ENCODE measurements at places on chromosomes 4 and X.

DNA sequence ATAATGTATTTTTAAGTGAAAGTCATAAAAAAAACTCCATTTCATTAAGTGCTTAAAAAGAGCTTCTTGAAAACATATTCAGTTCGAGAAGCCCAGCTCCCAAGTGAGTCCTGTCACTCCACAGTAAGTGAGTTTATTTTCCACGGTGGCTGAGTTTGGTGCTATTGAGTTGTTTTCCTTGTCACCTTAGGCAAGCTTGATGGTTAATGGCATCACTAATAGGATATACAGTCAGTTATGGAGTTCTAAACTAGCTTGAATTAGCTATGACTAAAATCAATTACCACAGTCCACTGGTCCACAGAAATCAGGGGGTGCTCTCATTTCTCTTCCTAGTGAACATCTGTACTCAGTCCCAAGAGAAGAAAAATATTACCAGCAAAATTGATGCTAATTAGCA lies 1526.2 kb upstream of the IGFBP7 start:
- no peak for DNase-seq

DNA sequence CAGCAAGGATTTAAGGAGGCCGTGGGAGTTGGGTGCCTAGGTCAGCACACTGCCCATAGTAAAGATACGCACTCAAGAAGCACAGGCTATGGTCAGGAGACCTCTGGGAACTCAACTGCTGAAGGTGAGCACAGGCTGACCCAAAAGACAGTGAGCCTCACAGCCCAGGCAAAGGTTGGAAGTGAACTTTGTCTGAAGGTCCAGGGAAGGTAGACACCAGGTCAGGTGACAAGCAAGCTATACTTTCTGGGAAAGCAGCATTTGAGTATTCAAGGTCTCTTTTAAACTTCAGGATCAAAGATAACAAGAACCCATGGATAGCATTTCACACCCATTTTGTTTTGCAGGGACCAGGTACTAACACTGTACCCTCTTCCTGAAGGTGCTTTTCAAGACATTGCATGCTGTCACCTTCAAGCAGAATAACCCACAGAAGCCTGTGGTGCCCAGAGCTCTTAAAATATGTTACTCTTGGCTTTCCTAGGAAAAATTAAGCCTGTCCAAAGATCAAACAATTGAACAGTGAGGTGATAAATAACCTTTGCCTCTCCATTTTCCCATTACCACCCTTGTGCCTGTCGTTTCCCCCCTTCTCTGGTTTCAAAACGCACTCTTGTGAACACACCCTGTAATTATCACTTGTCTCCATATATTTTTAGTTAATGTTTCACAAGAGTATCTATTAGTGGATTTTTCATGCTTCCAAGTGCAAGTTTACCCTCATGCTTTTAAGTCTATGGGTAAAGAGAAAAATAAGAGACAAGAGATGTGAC lies 3.4 kb upstream of the S100G start:
- no peak for DNase-seq

- DNase-seq, result peak; percentile 17
Measured at GRCh38 chr4:4677556-4678522, 136.0 kb upstream of the STX18 start.

DNA sequence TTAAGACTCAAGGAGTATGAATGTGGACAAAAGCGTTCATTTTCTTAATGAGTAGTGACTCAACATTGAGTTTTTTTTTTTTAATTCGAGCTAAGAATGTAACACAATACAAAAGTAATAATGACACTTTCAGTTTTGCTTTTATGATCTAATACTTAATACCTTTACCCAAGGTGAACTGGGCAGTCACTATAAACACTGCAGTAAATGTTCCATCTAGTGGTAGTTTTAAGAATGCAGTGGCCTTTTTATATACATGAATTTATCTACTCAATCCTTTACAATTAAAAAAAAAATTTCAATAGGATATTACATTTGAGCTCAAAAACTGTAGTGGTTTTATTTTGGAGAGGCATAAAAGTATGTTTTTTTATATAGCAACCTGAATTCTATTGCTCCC lies 33.9 kb downstream of the PDK3 start:
- DNase-seq, result peak; percentile 36

- peak; percentile 9 for DNase-seq
Measured at GRCh38 chrX:28124416-28124815, 143.2 kb upstream of the DCAF8L1 start.

DNA sequence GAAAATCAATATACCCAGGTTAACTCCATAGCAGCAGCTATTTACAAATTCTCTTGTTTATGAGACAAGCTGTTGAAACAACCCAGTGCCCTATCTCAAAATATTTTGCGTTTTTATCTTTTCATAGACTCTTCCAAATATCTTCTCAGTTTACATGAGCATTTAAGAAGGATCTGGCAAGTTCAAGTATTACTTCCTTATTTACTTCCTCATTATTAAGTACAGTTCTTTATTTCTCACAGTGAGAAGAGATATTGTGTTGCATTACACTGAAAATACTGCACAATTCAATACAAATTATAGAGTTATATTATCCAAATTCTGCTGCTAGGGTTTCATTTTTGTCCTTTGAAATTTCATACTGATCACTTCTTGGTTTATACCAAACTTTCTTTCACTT lies 43.6 kb upstream of the UCP1 start:
- DNase-seq, result no peak

GRCh38 chr4:11729548-11729947 lies 300.9 kb upstream of the HS3ST1 start:
- DNase-seq, result peak; percentile 73

DNA sequence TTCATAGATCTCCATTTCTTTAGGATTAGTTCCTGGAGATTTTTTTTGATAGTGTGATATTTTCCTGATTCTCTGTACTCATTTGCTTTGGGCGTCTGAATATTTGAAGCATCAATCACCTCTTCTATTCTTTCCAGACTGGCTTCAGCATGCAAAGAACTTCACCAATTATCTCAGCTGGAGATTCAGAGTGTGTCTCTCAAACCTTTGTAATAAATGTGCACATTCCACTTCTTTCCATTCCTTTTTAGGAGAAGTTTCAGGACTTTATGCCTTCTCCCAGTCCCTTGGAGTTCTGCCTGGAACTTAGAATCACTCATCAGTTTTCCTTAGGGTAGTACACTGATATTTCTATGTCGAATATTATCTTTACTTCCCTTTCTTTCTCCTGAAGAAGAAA lies 334.8 kb downstream of the TEX13C start:
- DNase-seq, result no peak

- DNase-seq, result no peak
Measured at GRCh38 chr4:38711066-38711465, 47.1 kb downstream of the KLF3 start.

DNA sequence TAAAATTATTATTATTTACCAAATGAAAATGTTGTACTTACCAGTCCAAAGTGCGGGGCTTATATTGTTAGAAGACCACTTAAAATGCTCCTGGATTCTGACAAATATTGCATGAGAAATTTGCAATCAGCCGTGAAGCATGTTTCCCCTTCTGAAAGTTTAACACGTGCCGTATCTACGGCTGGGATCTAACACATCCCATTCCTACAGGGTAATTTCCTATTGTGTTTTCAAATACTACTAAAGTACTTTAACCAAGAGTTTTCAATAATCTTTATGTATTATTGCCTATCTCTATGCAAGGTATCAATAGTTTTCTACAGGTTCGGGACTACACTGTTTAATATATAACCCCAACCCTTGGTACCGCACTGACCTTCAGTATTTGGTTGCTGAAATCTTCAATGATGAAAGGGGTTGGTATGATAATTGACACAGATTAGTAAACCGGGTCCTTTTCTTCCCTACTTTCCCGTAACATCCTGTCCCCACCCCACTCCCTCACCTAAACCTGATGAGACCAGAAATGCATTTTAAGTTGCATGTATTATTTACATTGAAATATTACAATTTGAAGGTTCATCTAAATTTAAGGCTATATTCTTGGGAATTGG lies 795 bp upstream of the BRWD3 start:
- no peak for DNase-seq

GRCh38 chr4:188930822-188931221 lies 791.6 kb downstream of the TRIML1 start:
- DNase-seq, result no peak

DNA sequence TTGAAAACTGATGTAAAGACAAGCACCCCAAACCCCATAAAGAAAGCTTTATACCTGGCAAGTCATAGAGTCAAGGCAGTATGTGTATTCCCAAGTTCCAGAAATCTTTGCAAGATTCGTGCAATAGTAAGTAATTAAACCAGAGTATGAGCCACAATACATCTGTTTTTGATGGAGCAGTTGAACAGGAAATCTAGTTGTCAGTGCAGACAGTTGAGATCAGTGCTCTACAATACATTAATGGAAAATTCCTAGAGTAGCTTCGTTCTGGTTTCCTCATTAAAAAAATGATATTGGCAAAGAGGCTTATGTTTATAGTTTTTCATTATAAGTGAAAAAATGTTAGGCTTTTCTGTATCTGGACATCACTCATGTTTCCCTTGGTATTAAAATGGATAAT lies 575.3 kb downstream of the TRIML1 start:
- no peak for DNase-seq

- DNase-seq, result peak; percentile 38
Measured at GRCh38 chr4:111854494-111855087, 290.7 kb upstream of the FAM241A start.

DNA sequence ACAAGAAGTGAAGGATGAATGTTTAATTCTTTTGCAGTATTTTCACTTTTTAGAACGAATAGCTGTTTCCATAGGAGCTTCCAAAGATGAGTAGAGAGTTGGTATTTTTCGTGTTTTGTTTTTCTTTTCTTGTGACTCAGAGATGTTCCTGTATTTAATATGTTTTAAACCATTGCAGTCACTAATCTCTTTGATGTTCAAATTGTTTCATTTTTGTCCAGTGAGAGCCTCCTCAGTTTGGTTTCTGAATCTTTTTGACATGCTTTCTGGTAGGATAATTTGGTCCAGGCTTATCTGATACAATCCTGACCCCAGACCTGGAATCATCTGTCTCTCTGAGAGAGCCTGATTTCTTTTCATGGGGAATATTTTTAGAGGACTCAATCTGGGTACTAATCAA lies 41.6 kb downstream of the BEX3 start:
- no peak for DNase-seq

DNA sequence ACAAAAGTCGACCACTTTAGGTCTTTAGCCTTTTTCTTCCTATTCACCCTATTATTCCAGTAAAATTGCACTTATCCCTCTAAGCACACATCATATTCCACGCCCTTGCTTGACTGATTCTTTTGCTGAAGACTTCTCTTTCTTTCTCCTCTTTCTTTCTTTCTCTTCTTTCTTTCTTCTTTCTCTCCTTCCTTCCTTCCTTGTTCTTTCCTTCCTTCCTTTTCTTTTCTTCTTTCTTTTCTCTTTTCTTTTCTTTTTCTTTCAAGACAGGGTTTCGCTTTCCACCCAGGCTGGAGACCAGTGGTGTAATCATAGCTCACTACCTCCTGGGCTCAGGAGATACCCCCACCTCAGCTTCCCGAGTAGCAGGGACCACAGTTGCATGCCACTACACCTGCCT lies 61.9 kb downstream of the RASGEF1B start:
- DNase-seq, result no peak

- DNase-seq, result no peak
Measured at GRCh38 chrX:40278340-40279090, 180.8 kb upstream of the BCOR start.

DNA sequence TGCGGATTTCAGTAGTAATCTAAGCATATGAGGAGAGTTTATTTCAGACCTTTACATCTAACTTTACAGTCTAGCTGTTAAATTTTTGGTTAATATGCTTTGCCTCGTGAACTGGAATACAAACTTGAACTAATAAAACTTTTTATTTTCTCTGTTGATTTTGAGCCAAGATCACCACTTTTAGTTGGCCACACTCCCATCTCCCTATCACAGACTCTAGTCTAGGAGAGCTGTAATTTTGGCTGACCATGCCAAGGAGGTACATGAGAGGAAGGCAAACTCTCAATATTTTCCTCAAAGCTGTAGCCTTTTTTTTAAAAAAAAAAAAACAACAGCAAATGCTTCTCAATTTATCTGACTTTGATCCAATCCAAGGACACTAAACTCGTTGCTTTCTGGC lies 597.5 kb upstream of the PCDH7 start:
- no peak for DNase-seq

DNA sequence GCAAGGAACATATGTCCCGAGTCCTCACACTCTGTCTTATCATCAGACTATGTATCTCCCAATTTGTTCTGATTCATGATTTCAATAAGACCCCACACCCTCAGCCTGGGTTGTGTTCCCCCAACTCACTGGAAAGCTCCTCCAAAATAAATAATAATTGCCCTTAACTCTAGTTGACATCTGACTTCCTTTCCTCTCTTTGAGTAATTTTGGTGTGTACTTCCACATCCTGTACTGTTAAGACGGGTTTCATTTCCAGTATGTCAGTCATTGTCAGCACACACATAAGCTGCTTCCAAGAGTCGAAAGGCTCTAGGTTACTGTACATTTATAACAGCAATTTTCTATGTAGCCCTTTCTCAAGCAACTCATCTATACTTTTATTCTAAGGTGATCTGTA lies 52.2 kb upstream of the C1QTNF7 start:
- DNase-seq, result no peak

GRCh38 chrX:24117258-24117657 lies 32.3 kb upstream of the ZFX start:
- DNase-seq, result peak; percentile 35

- peak; percentile 71 for DNase-seq
Measured at GRCh38 chr4:15034071-15034764, 31.9 kb downstream of the CPEB2 start.

GRCh38 chr4:132605551-132605950 lies 543.5 kb upstream of the PCDH10 start:
- DNase-seq, result no peak

DNA sequence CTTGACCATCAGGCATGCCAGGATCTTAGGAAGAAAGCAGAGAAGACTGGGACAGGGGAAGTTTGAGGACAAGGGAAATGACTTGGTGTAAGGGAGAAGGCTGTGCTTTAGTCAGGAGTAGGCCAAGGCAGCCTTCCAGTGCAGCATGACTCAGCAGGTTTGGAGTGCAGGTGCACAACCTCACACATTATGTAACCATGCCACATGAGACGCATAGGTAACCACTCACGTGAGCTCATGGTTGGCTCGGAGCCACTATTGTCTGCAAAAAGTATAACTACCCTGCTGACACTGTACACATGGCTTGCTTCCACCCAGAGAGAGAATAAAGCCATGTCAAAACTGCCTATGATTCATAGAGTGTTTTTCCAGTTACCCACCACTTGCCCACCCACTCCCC lies 715.9 kb downstream of the SMARCA1 start:
- DNase-seq, result no peak

DNA sequence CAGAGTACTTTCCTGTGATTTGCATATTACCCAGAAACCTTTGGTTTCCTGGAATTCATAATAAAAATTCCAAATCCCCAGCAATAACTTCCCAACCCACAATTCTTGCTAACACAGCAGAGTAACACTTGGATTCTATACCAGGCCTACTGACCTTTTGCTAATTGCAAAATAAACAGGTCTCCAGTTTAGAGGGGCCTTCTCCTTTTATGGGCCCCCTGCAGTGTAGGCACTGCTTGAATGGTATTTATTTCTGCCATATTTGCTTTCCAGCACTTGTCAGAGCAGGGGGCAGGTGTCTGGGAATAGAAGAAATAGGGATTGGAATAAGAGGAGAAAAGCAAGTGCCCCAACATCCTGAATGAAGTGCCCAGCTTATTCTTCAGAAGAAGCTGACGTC lies 25.3 kb upstream of the GPC3 start:
- no peak for DNase-seq

- no peak for DNase-seq
Measured at GRCh38 chrX:32443841-32444240, 767.5 kb downstream of the DMD start.

- no peak for DNase-seq
Measured at GRCh38 chr4:183080372-183081115, 18.5 kb upstream of the WWC2 start.

GRCh38 chrX:53239474-53239873 lies 14.5 kb upstream of the KDM5C start:
- DNase-seq, result no peak
